T-helper 1 cell (primary cell): ENCODE measurements at places on chromosomes 16 and 17.

DNA sequence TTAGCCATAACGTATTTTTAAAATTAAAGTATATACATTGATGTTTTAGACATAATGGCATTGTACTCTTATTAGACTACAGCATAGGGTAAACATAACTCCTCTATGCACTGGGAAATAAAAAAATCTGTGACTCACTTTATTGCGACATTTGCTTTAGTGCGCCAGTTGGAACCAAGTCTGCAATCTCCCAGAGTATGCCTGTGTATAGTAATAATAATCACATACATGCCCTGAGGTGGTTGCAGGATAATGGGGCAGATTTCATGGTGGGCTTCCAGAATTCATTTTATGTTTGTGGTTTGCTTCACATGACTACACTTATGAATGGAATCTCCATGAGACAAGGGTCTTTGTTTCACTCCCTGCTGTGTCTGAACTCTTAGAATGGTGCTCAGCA is 66.9 kb upstream of the N4BP1 start:
- no peak for DNase-seq

DNA sequence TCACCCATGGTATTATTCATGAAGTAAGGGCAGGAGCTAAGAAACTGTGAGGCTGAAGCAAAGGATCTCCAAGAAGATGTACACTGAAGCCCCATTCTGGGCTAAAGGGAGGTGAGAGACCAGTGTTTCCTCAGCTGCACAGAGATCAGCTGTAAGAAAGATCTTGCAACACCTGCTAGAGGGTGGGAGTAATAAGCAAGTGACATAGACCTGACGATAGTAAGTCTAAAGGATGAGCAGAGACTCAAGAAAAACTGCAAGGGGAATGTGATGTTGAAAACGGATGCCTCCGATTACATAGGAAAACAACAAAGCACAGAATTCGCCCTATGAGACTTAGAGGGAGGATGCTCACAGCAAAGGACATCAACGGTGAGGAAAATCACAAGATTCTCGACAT is at the start of gene OR4D2:
Gene OR4D2, plus strand, starts transcription at position 301 of the 400 bp plus-strand sequence. CDS start 2,674 bp downstream, outside the sequence.
- DNase-seq: no peak

GRCh38 chr17:76251478-76252039 is 11.3 kb upstream of the RNF157 start:
- no peak for DNase-seq

- DNase-seq: no peak
Measured at GRCh38 chr17:69245617-69246016, 17.0 kb upstream of the ABCA10 start.

GRCh38 chr17:2232244-2232638 is 71.3 kb downstream of the SMG6 start:
- no peak for DNase-seq
